ENCODE measurements at places on chromosomes 16 and 17. TPM values are rescaled to one million over a fixed set of nuclear protein-coding genes. Genes with fewer than 3 reads are reported as not detected.

PRKCB gene
- 24.3 TPM for total RNA-seq

NHLRC4 gene
- total RNA-seq, result 7.0 TPM

NEURL4 gene
- 21.7 TPM for total RNA-seq

LRRC37A gene
- 5.2 TPM for total RNA-seq

TBC1D3E gene
- not detected for total RNA-seq

SPAG5 gene
- 10.5 TPM for total RNA-seq

TAOK2 gene
- 55.3 TPM for total RNA-seq

All from lung (tissue), 17 donors.